GM19239 (cell line): ENCODE measurements at places on chromosomes 3 and 15.
A peak's percentile ranks its signal among the peaks of the same experiment; 100 is the strongest.

DNA sequence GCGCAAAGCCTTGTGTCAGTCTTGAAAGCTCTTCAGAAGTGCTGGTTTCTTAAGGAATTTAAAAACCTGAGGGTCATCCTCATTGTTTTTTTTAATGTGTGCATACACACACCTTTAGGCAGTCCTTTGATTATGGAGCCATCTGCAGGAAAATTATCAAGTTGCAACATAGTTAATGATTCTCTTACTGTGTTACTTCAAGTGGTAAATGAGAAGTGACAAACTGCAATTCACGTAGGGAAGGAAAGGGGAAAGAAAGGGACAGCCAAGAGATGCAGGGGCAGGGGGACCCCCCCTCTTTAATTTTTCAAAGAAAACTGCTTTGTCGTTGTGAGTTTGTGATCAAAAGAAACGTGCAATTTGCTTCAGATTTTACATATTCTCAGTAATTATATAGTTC, 162.4 kb upstream of the CGNL1 start:
- DNase-seq, result no peak

GRCh38 chr15:78930577-78931388, 14.1 kb downstream of the CTSH start:
- DNase-seq, result no peak

DNA sequence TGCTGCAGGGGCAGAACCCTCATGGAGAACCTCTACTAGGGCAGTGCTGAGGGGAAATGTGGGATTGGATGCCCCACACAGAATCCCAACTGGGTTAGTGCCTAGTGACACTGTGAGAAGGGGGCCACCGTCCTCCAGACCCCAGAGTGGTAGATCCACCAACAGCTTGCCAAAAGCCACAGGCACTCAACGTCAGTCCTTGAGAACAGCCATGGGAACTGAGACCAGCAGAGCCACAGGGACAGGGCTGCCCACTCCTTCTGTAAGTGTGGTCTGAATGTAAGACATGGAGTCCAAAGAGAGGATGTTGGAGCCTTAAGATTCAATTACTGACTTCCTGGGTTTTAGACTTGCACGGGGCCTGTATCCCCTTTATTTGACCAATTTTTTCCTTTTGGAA, 1451.5 kb downstream of the SI start:
- no peak for DNase-seq

- no peak for DNase-seq
These were observed 86.3 kb downstream of the IGF1R start for GRCh38 chr15:98734466-98735199.

- DNase-seq, result no peak
These were observed 74.7 kb downstream of the CRYBG3 start for GRCh38 chr3:97896547-97896946.

DNA sequence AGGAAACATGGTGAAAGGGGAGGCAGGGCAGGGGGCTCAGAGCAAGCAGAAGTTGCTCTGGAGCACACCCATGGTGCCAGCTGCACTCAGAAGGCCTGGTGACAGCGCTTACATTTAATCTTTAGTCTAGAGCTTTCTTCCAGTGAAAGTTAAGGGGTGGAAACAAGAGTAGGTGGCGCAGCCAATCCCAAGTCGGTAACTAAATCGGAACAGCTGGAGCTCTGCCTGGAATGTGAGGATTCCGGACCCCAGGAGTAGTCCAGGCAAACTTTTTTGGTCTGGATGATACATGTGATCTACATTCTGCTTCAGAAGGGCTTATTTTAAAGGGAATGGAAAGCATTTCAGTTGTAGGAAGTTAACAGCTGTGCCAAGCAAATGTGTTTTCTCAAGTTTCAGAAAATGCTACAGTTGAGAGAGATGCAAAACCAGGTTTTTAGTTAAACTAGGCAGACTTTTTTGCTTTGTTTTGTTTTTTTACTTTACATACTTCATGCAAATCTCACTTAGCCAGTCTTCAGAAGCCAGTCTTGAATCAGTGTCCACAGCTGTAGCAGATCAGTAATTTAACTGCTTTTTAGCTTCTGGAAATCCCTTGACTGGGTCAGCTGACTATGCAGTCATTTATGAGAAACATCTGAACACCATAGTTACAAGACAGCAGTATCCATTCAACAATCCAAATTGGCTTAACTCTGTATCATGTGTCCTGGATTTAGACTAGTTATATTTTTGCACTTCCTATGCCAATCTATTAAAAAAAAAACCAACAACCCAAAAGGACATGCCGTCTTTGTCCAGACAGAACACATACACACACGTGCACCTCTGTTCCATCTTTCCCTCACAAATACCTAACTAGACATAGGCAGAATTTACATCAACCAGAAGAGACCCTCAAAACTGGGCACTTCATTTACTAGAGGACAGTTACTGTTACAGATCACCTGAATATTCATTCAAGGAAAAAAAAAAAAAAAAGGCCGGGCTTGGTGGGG, 33.2 kb downstream of the ZNF106 start:
- peak; percentile 27 for DNase-seq

- peak; percentile 21 for DNase-seq
These were observed 50.8 kb upstream of the PLAAT1 start for GRCh38 chr3:193190146-193190786.

DNA sequence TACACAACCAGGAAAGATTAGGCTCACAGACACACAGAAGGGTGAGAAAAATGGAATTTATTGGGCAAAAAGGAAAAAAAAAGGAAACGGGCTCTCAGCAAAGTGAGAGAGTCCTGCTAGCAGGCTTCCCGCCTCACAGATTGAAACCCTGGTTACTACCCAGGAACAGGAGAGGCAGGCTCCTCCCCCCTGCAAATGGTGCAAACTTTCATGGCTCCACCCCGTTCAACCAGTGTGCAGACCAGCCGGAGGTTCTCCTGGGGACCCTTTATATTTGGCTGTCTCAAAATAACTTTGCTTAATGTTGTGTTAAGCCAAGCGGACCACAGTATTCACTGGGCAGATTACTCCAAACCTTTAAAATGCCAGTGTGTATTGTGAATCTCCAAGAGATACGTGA, 40.3 kb downstream of the IL1RAP start:
- no peak for DNase-seq

DNA sequence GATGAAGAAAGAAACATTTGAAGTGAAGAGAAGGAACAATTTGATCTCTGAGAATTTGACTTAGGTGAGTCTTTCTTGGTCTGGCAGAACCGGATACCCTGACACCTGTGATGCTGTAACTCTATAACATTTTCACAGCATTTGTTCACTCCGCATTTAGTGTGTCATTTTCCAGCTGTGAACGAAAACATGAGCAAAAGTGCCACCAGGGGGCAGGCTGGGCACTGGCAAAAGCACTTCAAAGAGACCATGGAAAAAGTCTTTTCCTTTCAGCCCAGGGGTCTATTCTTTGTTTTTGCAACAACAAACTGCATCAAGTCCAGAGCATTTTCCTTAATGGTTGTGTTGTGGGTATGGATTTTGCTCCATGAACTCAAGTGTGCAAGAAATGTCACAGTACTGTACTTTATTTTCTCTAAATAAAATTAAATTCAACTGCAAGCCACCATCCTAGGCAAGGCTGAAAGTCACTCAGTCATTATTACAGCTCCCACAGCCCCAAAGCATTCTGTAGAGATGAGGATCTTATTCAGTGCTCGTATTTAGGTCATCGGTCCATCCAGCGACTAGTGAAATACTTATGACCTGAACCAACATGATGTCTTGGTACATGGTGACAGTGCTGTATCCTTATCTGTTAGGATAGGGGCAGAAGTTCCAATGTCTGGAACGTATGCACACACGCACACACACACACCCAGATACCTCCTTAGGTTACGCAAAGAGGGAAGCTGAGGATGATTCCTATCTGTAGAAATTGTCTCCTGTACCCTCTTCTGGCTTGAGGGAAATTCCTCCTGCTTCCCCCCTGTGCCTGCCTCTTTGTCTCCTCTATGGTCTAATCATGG, 125.5 kb downstream of the GADL1 start:
- DNase-seq, result peak; percentile 28

GRCh38 chr3:127608362-127608718, 10.1 kb downstream of the MCM2 start:
- DNase-seq, result no peak

DNA sequence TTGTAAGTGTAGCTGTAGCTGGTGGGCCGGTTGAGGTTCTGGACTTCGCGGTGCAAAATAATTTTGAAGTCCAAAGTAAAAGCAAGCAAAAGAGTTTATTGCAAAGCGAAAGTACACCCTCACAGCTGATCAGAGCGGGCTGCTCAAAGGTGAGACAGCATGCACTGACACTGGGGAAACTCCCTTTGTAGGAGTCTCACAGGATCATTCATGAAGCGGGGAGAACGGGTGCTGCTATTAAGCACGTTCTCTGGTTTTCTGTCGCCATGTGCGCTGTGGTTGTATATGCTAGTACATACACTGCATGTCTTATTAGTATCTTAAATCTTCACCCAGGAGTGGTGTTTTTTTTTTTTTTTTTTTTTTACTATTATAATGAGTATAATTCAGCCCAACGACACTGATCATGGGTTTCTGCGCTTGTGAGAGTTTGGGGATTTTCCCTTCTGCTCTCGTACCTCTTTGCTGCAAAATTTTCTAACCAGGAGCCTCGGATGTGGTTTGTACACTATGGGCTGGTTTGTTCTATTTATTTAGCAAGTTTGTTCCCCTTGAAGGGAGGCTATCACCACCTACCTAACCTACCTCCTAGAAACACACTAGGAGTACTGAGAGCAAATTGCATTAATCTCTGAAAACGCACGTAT, 1.4 kb upstream of the AP4E1 start:
- peak; percentile 48 for DNase-seq

DNA sequence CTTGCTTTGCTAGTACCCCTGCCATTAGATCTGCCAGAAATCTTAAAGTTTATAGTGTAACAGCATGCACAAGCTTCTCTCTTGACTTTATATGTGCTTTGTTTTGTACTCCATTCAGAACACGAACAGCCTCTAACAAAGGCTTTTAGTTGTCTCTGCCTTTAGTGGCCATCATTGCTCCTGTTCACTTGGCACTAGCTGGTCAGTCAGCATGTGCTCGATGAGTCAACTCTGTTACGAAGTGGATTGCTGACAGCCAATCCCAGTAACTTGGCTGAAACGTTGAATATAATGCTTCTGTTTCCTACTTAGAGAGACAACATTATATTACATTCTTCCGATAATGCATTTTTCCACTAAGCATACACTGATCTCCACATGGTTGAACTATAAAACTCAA, 349.2 kb downstream of the NAALADL2 start:
- no peak for DNase-seq

- DNase-seq, result no peak
These were observed 9.6 kb downstream of the EMC3 start for GRCh38 chr3:9976721-9977709.

DNA sequence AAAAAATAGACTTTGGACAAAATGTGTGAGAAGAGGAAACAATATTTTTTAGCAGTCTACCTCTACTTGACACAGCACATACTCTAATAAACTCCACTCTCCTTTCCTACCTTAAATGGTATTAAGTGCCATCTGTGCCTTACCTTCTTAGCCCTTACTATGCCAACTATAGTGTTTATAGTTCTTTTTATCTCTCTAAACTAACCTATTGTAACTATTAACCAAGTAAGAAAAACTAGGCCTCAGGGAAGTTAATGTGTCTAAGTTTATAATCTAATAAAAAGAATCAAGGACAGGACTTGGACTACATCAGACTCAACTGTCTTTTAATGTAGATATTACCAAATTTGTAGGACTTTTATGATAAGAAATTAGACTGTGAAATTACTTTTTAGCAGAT, 251.7 kb upstream of the ROBO2 start:
- DNase-seq, result no peak

DNA sequence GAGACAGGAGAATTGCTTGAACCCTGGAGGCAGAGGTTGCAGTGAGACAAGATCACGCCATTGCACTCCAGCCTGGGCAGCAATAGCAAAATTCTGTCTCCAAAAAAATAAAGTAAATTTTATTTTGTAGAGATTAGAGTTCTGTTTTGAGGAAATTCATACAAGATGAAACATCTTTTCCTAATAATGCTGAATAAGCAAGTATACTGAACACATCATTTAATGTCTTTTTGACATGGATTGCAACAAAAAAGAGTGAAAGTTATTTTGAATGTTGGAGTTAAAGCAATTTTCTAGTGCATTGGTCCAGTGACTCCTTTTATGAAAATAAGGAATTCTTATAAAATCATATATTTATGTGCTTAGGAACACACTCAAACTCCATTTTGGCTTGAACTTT, 20.5 kb downstream of the LCTL start:
- no peak for DNase-seq

- DNase-seq, result peak; percentile 13
These were observed 238.7 kb downstream of the ISL2 start for GRCh38 chr15:76575274-76575673.

GRCh38 chr3:28349469-28350000, 911 bp upstream of the AZI2 start:
- DNase-seq, result no peak

GRCh38 chr3:150699068-150699639, 4.6 kb downstream of the ERICH6 start:
- DNase-seq, result no peak

DNA sequence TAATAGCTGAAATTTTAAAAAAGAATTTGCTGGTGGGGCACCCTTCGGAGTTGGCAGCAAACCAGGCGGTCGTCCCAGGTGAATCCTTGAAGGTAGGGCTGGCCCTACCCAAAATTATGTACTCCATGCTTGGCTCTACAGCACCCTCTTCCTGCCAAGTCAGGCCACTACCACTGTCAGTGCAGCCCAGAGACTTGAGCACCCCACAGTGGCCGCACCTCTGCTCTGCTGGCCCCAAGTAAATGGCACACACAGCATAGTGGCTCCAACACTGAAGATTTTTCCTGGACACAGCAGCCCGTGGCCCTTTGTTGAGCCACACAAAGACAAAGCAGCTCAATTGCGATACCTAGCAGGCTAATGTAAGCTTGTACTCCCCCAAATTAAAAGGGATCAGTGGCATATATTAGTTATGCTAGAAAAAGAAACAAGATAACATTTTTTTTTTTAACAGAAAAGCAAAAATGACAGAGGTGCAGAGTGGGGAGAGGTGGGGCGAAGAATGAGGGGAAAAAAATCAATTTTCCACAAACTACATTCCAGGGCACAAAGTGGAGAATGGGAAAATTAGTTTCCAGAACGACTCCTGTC, 250.5 kb downstream of the UACA start:
- no peak for DNase-seq

DNA sequence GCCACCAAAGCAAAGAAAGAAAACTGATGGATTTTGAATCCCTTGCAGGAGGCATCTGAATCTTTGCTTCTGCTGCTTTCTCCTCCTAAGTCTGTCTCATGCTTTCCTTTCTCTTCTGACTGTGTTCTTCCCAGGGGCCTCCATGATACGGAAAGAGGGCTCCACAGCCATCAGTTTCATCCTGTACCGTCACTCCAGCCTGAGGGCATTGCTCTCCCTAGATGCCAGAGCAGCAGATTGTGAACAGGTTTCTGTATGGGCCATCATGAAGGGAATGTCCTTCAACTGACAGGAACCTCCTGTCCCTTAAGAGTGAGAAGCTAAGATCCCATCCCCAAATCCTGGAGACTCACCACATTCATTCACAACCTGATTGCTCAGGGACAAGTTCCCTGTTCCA, 59.2 kb downstream of the KBTBD12 start:
- DNase-seq, result no peak
